ENCODE measurements at places on chromosomes 3 and 15. TPM values are rescaled to one million over a fixed set of nuclear protein-coding genes. Genes with fewer than 3 reads are reported as not detected.

CLPX gene
- total RNA-seq: 42.0 TPM

CORO2B gene
- total RNA-seq: 23.1 TPM

VGLL3 gene
- total RNA-seq: 6.1 TPM

CKMT1B gene
- total RNA-seq: 1.9 TPM

PTX3 gene
- total RNA-seq: 41.1 TPM

RCN2 gene
- total RNA-seq: 159 TPM
